ENCODE measurements at places on chromosomes 3 and 15.

GRCh38 chr15:50044904-50045303 is 74.1 kb downstream of the ATP8B4 start:
- DNase-seq: no peak

DNA sequence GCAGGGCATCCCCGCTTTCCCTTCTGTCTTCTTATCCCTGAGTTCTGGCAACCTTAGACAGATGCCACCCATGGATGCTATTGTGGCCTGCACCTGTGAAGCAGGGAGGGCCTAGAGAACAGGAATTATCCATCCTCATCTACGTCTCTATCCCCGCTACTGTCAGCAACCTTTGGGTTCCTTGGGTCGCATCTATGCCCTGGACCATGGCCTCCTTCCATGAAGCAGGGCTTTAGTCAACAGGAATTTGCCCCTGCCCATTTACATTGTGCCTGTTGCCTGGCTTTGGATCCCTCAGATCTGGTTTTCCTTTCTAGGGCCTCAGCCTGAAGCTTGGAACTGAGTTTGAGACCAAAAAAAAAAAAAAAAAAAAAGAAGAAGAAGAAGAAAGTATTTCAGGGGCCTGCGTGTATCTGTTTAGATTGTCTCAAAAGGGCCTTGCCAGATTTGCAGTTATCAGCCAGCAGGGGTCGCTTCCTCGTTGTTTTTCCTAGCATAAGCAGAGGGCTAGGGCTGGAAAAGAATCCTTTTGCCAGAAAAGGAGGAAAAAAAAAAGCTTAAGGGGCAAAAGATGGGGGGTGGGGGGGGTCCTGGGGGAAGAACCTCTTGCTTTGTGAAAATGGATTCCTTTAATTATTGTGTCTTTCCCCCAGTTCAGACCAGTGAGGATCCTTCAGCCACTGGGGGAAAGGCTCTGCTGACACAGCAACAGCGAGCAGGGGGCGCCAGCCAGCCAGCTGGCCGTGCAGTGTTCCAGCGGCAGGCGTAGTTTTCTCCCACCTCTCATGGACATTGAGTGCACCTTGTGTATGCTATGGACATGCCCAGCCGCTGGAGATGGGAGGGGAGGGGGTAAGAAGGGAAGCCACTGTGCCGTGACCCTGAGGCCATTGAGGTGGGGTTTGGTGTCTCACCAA is 65.7 kb upstream of the ALDH1L1 start:
- no peak for DNase-seq

DNA sequence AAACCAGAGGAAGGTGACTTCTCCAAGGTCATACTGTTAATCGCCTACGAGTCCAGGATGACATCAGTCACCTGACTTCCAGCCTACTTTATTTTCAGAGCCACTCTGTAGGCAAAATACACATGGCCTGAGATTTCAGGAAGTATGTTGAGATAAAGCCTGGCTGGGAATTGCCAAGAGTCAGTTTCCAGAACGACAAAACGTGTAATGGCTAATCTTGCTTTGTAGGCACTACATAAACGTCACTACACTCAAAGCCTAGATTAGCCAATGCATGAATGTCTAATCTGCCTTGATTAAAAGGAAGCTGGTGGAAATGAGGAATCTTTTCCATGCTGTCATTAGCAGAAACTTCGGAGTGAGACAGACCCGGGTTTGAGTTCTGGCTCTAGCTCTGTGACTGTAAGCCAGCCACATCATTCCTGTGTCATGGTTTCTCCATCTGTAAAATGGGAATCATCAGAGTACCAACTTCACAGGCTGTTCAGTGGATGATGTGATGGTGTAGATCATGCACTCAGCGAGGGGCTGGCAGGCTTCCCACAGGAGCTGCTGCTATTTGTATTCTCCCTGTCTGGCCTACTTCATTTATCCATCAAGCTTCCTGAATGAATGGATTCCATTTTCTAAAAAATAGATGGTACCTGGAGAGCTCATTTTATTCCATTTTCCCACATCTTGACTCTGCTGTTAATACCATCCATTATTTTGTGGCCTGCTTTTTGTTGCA is 241.9 kb downstream of the XXYLT1 start:
- DNase-seq: no peak

- no peak for DNase-seq
Observed at GRCh38 chr15:67707520-67708283, 117.6 kb upstream of the SKOR1 start.

DNA sequence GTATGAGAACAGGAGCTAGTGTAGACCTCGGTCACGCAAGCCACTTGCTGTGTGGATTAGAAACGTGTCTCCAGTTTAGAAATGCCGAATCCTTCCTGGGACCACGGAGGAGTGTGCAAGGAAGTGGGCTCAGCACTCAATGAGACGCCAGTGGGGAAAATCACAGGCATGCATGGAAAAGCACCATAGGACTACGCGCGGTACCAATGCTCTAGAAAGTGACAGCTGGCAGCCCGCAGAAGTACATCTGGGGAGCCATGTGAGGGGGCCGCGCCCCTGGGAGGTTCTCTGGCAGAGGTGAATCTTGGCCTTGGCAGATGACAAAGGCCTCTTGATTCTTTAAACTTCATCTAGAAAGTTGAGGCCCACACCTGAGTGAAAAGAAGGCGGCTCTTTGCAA is 99.3 kb downstream of the LRRK1 start:
- DNase-seq: no peak

DNA sequence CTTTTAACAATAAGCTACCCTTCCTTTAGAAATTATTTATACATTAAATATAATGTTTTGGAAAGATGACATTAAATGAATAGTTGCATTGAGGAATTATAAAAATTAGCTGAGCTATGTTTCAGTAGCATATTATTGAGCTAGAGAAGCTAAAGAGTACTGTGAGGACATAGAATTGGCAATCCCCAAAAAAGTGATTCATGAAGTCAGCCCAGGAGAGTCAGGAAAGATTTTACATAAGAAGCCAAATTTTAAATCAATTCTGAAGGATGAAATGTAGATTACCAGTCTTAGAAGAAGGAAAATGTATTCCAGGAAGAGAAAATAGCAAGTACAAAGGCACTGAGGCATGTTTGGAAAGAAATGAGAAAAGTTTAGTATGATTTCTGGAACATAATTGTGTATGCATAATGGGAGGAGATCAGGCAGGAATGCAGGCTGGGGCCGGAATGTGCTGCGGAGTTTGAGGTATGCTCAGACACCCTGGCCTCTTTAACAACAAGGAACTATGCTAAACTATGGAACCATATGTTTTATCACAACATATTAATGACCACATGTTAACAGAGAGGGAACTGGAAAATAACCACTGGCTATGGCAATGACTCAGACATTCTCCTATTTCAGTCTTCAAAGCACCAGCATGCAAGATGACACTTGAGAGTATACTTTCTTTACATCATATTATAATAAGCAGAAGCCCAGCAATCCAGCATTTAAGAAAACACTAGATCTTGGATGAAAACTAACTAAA is 103.3 kb upstream of the COL8A1 start:
- no peak for DNase-seq

GRCh38 chr15:69068157-69068556 is 53.7 kb downstream of the NOX5 start:
- DNase-seq: no peak

GRCh38 chr15:27956285-27956684 is 142.8 kb downstream of the OCA2 start:
- no peak for DNase-seq

- no peak for DNase-seq
Observed at GRCh38 chr3:133930341-133930933, 34.8 kb upstream of the RAB6B start.

- DNase-seq: no peak
Observed at GRCh38 chr3:181610083-181610972, 101.4 kb upstream of the SOX2 start.

GRCh38 chr3:79085171-79085570 is 682.6 kb downstream of the ROBO1 start:
- no peak for DNase-seq

DNA sequence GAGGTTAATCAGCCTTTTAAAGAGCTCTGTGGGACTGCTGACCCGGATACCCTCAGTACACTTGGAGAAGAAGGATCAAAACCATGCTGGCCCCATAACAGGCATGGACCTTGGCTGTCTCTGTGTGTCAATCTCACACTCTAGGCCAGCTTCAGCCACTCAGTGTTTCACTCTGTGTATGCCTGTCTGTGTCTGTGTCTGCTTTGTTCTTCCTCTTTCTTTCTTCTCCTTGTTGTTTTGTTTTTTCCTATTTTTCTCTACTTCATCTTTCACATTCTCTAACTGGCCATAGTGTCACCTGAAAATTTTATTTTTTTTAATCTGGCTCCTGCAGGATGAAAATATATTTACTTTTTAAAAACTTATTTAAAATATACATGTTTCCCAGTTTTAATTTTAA is 51.1 kb downstream of the SERP1 start:
- DNase-seq: no peak

GRCh38 chr3:129045675-129046036 is 14.9 kb upstream of the GP9 start:
- DNase-seq: no peak

GRCh38 chr3:172103724-172104123 is 64.3 kb downstream of the FNDC3B start:
- no peak for DNase-seq

DNA sequence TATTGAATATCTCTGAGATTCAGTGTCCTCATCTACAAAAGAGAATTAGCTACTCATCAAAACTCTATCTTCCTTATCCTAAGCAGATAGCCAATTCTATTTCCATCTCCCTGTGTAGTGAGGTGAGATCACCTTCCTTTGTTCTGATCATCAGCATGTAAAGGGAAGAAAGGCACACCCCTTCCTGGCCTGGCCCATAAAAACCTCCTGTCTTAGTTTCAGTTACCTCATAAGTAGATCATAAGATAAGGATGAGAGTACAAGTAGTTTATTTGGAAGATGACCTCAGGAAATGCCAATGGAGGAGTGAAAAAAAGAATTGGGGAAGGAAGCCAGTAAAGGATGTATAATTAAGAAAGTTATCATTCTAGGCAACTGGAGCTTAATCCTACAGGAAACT is 114.5 kb upstream of the GADL1 start:
- no peak for DNase-seq

DNA sequence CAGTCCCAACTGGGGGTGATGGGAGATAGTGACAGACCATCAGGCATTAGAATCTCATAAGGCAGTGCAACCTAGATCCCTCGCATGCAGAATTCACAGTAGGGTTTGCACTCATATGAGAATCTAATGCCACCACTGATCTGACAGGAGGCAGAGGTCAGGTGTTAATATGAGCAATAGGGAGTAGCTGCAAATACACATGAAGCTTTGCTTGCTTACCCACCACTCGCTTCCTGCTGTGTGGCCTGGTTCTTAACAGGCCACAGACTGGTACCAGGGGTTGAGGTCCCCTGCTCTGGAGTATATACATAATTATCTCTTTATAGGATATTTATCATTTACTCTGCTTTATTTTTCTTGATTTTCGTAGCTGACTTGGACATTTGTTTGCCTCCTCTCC is 36.0 kb upstream of the ZMAT3 start:
- DNase-seq: no peak

- no peak for DNase-seq
Observed at GRCh38 chr15:60660290-60661051, 181.5 kb upstream of the ICE2 start.

DNA sequence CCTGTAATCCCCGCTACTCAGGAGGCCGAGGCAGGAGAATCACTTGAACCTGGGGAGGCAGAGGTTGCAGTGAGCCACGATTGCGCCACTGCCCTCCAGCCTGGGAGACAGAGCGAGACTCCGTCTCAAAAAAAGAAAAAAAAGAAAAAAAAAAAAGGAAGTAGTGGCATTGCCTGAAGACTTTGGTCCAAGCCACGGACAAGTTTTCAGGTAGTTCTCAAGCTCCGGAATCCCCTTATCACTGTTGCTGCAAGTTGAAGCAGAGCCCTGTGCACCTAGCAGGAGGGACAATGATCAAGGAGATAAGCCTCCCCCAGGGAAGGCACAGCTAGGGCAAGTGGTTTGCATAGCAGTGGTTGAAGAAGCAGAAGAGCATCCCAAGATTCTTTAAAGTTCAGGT is 97.6 kb downstream of the MEX3B start:
- no peak for DNase-seq

DNA sequence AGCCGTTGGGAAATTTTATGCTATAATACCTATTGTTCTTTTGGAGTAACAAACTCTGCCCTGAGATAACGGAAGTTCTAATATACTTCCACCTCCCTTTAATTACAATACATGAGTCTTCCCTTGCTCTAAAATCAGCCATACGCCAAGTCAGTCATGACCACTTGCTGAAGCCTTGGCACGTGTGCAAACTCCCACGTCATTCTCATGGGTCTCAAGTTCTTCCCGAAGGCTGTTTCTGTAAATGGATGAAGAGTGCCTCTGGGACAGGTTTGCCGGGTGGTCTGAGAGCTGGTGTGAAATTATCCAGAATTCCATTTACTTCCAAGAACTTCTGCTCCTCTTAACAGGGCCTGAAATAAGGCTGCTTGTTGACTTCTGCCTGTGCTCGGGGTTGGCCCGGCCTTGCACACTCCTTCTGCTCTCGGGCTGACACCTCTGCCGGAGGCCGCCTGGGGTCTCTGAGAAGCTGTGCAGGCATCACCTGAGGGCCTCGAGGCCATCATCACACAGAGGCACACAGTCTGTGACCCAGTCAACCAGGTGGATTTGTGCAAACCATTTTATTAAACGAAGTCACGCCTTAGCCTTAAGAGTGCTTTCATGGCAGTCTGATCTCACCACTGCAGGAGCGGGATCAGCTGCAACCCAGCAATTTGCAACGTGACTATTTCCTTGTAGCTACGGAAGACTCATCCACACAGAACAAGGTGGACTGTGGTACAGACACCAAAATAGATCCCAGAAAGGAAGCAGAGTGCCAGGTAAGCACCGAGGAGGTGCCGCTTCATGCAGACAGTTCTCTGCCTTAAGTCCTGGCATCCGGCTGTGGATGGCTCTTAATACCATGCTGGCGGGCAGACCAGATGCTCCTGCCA is 120.1 kb downstream of the ADAMTS17 start:
- DNase-seq: no peak

- no peak for DNase-seq
Observed at GRCh38 chr3:54557538-54558428, 370.1 kb downstream of the LRTM1 start.

- no peak for DNase-seq
Observed at GRCh38 chr3:23711916-23712494, 93.8 kb upstream of the UBE2E1 start.

GRCh38 chr3:9173445-9173844 is 76.0 kb downstream of the SRGAP3 start:
- no peak for DNase-seq

DNA sequence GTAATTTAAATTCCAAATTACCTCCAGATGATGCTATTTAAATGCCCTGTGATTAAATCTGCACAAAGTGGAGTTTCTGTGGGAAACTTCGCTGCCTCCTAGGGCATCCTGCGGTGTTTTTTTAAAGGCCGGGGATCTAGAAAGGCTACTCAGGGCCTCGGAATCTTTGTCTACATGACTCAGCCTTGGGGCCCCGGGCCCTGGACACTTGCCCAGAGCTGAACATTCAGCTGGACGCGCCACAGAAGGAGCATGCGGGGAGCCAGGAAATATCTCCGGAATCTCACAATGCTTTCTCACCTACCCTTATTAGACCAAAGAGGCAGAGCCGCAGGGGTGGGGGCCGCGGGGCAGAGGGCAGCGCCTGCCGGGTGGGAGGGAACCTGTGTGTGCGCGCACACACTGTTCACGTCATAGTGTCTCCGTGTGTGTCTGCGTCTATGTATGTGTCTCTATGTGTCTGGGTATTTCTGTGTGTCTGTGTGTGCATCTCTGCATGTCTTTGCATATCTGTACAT is 145.5 kb upstream of the TPM1 start:
- DNase-seq: no peak

- DNase-seq: no peak
Observed at GRCh38 chr3:42491881-42492507, 10.4 kb upstream of the VIPR1 start.

- DNase-seq: no peak
Observed at GRCh38 chr3:6287088-6287875, 573.6 kb upstream of the GRM7 start.

Measured in activated T-cell treated with anti-CD3 and anti-CD28 coated beads for 1 hour (primary cell).